ENCODE measurements at places on chromosomes 6 and 20. TPM values are rescaled to one million over a fixed set of nuclear protein-coding genes. Genes with fewer than 3 reads are reported as not detected.
A peak's percentile ranks its signal among the peaks of the same experiment; 100 is the strongest.

LBP gene
- total RNA-seq: not detected

CDKN1A gene
- 14.8 TPM for total RNA-seq

TTLL9 gene
- 1.8 TPM for total RNA-seq

SLC22A23 gene
- 13.5 TPM for total RNA-seq

EMILIN3 gene
- total RNA-seq: not detected

SLC17A2 gene
- not detected for total RNA-seq

NOX3 gene
- not detected for total RNA-seq

GRCh38 chr6:11428895-11429294, 108.7 kb upstream of the TMEM170B start:
- no peak overlapping the region for H3K4me3 ChIP-seq
- peak overlapping the region; percentile 80 for H3K27ac ChIP-seq
- peak; percentile 47 for DNase-seq
- no peaks in the 10 kb centered on the region for H3K27me3 ChIP-seq
- peaks cover 90% of the 10 kb centered on the region for H3K4me1 ChIP-seq

DNA sequence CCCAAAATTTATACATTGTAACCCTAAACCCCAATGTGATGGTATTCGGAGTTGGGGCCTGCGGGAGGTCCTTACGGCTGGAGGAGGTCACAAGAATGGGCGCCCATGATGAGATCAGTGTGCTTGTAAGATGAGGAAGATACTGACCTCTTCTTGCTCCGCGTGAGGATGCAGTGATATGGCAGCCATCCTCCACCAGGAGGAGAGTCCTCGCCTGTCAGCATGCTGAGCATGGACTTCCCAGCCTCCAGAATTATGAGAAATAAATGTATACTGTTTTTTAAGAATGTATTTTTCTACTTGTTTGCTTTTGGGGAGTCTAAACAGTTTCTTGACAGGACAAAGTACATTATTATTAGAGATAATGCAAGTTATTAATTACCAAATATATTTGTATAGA, 8.7 kb upstream of the SYNDIG1 start:
- no peaks in the 10 kb centered on the region for H3K36me3 ChIP-seq
- peaks cover 17% of the 10 kb centered on the region for H3K27me3 ChIP-seq
- no peak overlapping the region for H3K27ac ChIP-seq
- H3K4me1 ChIP-seq: no peaks in the 10 kb centered on the region

DNA sequence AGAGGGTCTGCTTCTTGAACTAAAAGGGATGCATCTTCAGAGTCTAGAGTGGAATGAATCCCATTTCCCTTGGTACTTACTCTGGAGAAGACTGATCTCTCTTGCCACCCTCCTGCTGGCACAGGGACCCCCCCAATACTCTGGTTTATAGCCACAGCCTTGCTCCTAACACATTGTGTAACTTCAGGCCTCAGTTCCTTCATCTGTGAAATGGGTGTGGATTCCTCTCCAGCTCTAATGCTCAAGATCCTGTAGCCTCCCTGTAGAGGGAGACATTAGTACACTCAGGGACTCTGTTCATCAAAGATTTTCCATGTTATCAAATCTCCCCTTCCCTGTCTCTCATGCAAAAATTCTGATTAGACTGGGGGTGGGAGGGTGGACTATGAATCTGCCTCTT, 315.7 kb upstream of the MOCS1 start:
- no peaks in the 10 kb centered on the region for H3K27me3 ChIP-seq
- no peak overlapping the region for H3K27ac ChIP-seq
- H3K36me3 ChIP-seq: no peaks in the 10 kb centered on the region

DNA sequence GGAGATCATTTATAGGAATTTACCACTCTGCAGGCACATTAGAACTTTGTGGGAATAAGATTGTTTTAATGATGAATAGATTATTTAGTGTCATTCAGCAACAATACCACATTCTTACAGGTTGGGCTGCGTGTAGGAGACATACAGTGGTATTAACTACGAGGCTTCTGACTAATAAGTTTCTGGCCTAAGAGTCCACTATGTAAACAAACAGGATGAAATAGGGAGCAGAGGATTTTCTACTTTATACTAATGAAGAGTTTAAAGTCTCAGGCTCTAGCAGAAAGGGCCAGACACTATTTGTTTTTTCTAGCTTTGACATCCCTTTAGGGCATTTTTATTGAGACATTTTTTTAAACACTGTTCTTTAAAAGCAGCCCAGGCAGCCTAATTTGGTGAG, 75.6 kb downstream of the SLC24A3 start:
- H3K4me3 ChIP-seq: no peak overlapping the region
- no peaks in the 10 kb centered on the region for H3K4me1 ChIP-seq
- H3K27me3 ChIP-seq: no peaks in the 10 kb centered on the region
- H3K36me3 ChIP-seq: no peaks in the 10 kb centered on the region
- DNase-seq: no peak
- H3K27ac ChIP-seq: no peak overlapping the region

DNA sequence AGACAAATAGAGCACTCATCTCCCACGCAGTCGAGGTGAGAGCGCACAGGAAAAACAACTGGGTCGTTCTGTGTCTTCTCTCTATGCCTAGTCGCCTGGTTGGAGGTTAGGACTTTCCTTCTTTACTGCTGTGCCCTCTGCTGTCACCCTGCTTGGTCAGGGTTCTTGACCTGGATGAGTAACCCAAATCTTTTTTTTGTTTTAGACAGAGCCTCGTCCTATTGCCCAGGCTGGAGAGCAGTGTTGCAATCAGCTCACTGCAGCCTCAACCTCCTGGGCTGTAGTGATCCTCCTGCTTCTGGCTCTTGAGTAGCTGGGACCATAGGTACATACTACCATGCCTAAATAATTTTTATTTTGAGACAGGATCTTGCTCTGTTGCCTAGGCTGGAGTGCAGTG, 24.5 kb downstream of the PRPF6 start:
- H3K4me1 ChIP-seq: no peaks in the 10 kb centered on the region
- no peak overlapping the region for H3K27ac ChIP-seq
- no peak for DNase-seq
- no peaks in the 10 kb centered on the region for H3K27me3 ChIP-seq
- no peak overlapping the region for H3K4me3 ChIP-seq

DNA sequence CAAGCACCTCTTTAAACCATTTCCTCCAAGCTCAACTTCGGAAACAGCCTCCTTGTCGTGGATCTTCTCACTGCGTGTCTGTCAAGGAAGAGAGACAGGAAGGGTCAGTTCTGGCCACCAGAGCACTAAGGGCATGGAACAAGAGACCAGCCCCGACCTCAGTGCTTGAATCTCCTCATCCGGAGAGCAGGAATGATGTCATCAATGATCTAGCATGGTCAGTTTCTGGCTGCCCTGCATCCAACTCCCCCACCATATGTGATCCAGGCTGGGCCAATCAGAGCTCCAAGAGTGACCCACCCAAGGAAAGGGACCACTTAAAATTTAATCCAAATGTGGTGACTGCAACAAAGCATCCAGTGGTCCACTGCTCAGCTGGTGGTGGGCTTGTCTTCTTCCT, 23.3 kb upstream of the DSN1 start:
- no peaks in the 10 kb centered on the region for H3K4me1 ChIP-seq
- H3K27me3 ChIP-seq: no peaks in the 10 kb centered on the region
- no peak overlapping the region for H3K4me3 ChIP-seq
- H3K36me3 ChIP-seq: no peaks in the 10 kb centered on the region

- no peak for DNase-seq
- H3K27ac ChIP-seq: no peak overlapping the region
- no peak overlapping the region for H3K4me3 ChIP-seq
Measured at GRCh38 chr6:90000864-90001731, 106.8 kb downstream of the GJA10 start.

DNA sequence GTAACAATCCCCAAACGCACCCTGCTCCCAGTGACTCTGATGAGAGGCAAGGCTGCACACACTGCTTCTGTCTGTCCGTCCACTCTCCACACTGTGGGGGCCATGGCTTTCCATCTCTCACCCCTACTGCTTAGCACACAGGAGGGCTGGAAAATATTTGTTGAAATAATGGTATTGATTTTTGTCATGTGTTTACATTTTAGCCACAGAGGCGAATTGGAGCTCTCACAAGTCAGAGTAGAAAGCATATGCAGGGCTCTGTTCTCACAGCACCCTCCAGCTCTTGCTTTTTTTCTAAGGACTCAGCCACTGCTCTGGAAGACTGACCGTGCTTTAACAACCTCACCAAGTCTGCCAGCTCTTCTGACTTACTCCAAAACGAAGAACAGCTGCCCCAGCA, 273.8 kb downstream of the GMDS start:
- DNase-seq: no peak
- H3K4me1 ChIP-seq: no peaks in the 10 kb centered on the region
- H3K36me3 ChIP-seq: no peaks in the 10 kb centered on the region
- H3K4me3 ChIP-seq: no peak overlapping the region
- H3K27ac ChIP-seq: no peak overlapping the region
- no peaks in the 10 kb centered on the region for H3K27me3 ChIP-seq

GRCh38 chr6:152184917-152185574, 377.6 kb downstream of the ESR1 start:
- H3K27me3 ChIP-seq: no peaks in the 10 kb centered on the region
- DNase-seq: no peak
- no peak overlapping the region for H3K27ac ChIP-seq
- no peak overlapping the region for H3K4me3 ChIP-seq
- H3K36me3 ChIP-seq: no peaks in the 10 kb centered on the region

- H3K4me1 ChIP-seq: 0 out of 2 replicates have a peak, but pooled peaks cover 8% of the 10 kb centered on the region
- H3K36me3 ChIP-seq: no peaks in the 10 kb centered on the region
- no peaks in the 10 kb centered on the region for H3K27me3 ChIP-seq
- H3K27ac ChIP-seq: no peak overlapping the region
Measured at GRCh38 chr6:129253727-129254126, 370.8 kb downstream of the LAMA2 start.

DNA sequence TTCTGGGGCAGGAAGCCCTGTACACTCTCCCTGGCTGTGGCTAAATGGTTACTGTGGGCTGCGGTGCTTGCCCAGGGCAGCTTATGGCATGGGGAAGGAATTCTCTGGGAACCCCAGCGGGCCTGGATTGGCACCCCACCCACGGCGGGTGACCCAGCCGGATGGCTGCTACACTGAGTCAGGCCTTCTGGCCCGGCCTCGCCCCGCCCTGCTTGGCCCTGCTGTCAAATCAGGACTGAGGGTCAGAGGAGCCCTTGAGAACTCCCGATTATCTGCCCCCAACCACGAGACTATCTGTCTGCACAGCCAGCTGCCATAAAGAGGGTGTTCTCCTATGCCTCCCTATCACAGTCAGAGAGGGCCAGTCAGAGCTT, 7.3 kb upstream of the ITPR3 start:
- H3K4me1 ChIP-seq: peaks cover 71% of the 10 kb centered on the region
- peak overlapping the region; percentile 89 for H3K27ac ChIP-seq
- H3K27me3 ChIP-seq: no peaks in the 10 kb centered on the region
- H3K4me3 ChIP-seq: no peak overlapping the region
- H3K36me3 ChIP-seq: no peaks in the 10 kb centered on the region

- H3K36me3 ChIP-seq: no peaks in the 10 kb centered on the region
- no peaks in the 10 kb centered on the region for H3K4me1 ChIP-seq
- H3K27me3 ChIP-seq: peaks cover 5% of the 10 kb centered on the region
- no peak overlapping the region for H3K27ac ChIP-seq
- no peak overlapping the region for H3K4me3 ChIP-seq
Measured at GRCh38 chr6:29831776-29832175, 4.2 kb downstream of the HLA-G start.

- H3K4me3 ChIP-seq: peak overlapping the region; percentile 88
- no peaks in the 10 kb centered on the region for H3K27me3 ChIP-seq
- peak overlapping the region; percentile 99 for H3K27ac ChIP-seq
- peaks cover 59% of the 10 kb centered on the region for H3K4me1 ChIP-seq
- DNase-seq: peak; percentile 78
- peaks cover 29% of the 10 kb centered on the region for H3K36me3 ChIP-seq
Measured at GRCh38 chr20:50192364-50193198, 2.0 kb downstream of the CEBPB start.

DNA sequence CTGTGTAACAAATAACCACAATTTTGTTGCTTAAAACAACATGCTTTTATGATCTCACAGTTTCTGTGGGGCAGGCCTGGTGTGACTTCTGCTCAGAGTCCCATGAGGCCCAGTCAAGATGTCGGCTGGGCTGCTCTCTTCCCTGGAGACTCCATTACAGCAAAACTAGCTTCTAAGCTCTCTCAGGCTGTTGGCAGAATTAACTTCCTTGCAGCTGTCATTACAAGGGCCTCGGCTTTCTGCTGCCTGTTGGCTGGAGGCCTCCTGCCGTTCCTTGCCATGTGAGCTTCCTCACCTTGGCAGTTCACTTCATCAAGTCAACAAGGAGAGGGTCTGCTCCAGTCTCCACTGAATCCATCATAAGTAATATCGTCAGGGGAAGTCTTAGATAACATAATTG, 659.2 kb downstream of the PRKN start:
- H3K36me3 ChIP-seq: no peaks in the 10 kb centered on the region
- no peak for DNase-seq
- H3K27ac ChIP-seq: no peak overlapping the region

- H3K4me3 ChIP-seq: no peak overlapping the region
- H3K27ac ChIP-seq: peak overlapping the region; percentile 57
- peak; percentile 25 for DNase-seq
- no peaks in the 10 kb centered on the region for H3K27me3 ChIP-seq
- H3K4me1 ChIP-seq: peaks cover 9% of the 10 kb centered on the region
Measured at GRCh38 chr6:131023834-131024504, 39.1 kb downstream of the EPB41L2 start.

DNA sequence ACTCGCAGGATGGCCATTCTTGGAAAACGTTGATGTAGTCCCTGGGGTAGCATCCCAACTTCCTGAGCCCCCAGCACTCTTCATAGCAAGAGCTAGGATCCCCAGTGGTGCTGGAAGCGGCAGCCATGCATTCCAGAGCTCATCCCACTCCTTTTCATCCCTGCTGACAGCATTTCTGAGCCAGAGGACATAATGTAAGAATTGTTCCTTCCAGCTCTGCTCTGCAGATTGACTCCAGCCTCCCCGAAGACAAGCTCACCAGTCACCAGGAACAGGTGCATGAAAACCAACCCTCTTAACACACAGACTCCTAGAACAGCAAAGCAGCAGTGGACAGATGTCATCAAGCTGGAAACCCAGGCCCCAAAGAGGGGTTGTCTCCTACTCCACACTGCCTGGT, 3.8 kb downstream of the SLC13A3 start:
- H3K4me3 ChIP-seq: no peak overlapping the region
- no peak overlapping the region for H3K27ac ChIP-seq
- no peaks in the 10 kb centered on the region for H3K27me3 ChIP-seq
- H3K36me3 ChIP-seq: no peaks in the 10 kb centered on the region
- no peak for DNase-seq
- no peaks in the 10 kb centered on the region for H3K4me1 ChIP-seq

GRCh38 chr6:87139236-87139635, 16.1 kb upstream of the ZNF292 start:
- no peak overlapping the region for H3K4me3 ChIP-seq
- H3K27ac ChIP-seq: no peak overlapping the region
- no peak for DNase-seq
- no peaks in the 10 kb centered on the region for H3K36me3 ChIP-seq
- H3K4me1 ChIP-seq: no peaks in the 10 kb centered on the region
- no peaks in the 10 kb centered on the region for H3K27me3 ChIP-seq

All from PC-9 (cell line).